ENCODE measurements at places on chromosomes 2 and 18.
A peak's percentile ranks its signal among the peaks of the same experiment; 100 is the strongest.

DNA sequence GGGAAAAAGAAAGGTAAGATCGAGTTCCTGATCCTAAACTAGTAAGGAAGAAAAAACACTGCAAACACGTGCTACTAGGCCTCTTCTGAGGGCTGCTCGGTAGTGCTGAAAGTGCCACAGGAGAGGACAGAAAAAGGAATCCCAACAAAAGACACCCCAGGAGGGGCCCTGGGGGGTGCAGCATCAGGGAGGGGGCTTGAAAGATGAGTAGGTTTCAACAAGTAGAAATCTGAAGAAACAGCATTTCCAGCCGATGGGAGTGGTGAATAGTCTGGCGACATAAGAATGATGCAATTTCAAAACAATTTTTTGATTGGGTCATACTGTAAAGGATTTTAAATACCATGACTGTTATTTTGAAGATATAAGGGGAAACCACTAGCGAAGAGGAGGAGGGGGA is 98.6 kb downstream of the NOL10 start:
- DNase-seq, result no peak

- DNase-seq, result no peak
These were observed 260.9 kb downstream of the PHLPP1 start for GRCh38 chr18:62976227-62976626.

- DNase-seq, result no peak
These were observed 98.5 kb upstream of the ATL2 start for GRCh38 chr2:38475567-38475881.

GRCh38 chr18:49030138-49030537 is 79.4 kb upstream of the SMAD7 start:
- DNase-seq, result no peak

GRCh38 chr2:80053522-80054345 is 250.8 kb downstream of the LRRTM1 start:
- peak; percentile 49 for DNase-seq

GRCh38 chr2:10792001-10792634 is 20.5 kb downstream of the PDIA6 start:
- DNase-seq, result no peak

- DNase-seq, result no peak
These were observed 8.0 kb downstream of the ANKRD23 start for GRCh38 chr2:96835830-96836229.

GRCh38 chr18:56330366-56331110 is 307.9 kb downstream of the TXNL1 start:
- no peak for DNase-seq

GRCh38 chr18:12990123-12990475 is 1.1 kb upstream of the CEP192 start:
- peak; percentile 2 for DNase-seq

DNA sequence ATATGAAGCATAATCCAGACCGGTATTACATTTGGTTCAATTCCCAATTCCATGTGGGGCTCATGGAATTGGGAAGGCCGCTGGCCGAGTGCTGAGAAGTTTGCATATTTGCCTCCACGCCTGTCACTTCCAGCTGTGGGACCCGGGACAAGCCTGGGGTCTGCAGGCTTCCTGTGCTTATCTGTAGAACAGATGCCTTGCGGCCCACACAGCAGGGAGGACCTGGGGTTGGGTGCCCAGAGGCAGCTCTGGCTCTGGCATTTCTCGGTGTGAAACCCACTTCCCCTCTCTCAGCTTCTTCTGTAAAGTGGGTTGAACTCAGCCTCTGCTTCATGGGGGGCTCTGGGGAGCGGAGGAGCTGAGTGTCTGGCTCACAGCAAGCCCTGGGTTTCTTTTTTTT is 97.9 kb downstream of the SH3BP4 start:
- DNase-seq, result no peak

DNA sequence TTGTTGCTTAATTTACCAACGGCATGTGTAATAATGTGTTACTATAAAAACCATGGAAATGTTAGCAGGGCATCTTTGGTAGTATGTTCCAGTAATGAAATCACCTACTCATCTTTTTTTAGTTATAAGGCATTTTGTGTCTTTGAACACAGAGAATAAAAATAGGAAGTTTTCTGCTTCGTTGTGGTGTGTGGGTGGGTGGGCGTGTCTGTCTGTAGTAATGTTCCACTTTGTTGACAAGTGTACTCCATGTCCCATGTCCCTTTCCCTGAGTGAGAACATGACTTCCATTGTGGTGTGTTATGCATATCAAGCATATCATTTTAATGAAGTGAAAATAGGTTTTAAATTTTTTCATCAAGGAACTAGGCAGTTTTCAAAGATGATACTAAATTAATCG is 149.3 kb downstream of the VWC2L start:
- DNase-seq, result no peak

GRCh38 chr2:241187101-241187917 is 1.2 kb upstream of the ANO7 start:
- no peak for DNase-seq
